ENCODE measurements at places on chromosomes 2 and 18. TPM values are rescaled to one million over a fixed set of nuclear protein-coding genes. Genes with fewer than 3 reads are reported as not detected.

DNA sequence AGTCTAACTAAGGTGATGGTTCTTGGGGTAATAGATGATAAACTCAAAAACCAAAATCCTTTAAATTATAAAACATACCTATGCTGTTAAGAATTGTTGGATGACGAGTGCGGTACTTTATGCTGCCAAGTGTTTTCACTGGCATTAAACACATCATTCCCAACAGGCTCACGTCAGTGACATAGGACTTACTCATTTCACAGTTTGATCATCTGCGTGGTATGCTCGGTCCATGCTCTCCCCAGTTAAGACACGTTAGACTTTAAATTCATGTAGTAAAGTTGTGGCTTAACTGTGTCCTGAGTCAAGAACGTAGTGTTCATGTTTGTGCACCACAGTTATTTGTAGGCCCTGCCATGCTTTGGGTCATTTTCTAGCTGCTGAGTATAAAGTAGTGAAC lies 125.6 kb upstream of the MYT1L start:
- DNase-seq, result no peak

Gene IL1R2
- total RNA-seq, result 15.6 TPM

DNA sequence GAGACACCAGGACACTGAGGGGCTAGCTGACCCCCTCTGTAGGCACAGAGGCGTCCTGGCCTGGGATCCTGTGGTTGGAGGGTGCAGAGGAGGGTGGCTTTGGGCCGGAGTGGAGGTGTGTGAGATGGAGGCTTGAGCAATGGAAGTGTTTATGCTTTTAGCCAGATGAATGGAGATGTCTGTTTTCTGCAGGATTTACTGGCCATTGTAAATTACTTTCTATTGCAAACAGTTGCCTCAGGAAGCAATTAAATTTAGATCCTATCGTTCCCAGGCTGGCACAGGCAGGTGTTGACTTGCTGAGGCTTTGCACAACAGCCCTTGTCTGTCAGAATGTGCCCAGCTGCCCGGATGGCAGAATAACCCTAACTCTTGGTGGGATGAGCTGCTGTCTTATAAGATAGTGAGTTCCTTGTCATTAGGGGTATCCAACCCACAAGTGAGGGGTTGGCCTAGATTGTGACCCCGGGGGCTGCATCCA lies 1.8 kb upstream of the ARID5A start:
- no peak for DNase-seq

DNA sequence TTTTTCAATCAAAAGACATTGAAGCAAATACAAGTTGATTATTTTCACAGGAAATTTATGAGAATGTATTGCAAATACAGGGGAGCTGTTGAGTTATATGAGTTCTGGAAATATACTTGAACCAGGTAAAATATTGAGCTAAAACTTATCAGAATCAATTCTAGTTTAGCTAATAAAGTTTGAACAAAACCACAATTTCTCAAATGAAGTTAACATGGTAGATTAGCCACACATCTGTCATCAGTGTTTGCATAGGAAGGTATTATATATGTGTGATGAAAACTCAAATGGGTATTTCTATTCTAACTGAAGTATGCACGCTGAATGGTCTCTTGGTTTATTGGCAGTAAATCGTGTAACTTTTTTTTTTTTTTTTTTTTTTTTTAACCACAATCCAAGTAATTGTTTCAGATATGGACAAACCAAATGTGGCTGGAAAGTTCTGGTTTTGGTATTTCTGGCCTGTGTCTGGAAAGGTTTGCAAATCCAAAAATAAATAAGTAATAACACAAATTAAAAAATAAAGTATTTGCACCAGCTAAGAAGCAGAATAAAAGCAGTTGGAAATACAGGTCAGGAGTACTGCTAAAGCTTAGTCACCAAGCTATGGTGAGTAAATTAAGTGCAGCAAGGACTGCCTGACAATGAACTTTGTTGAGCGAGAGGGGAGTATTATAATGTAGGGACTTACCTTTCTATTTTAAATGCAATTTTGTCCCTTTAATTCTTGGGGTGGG lies 479.1 kb upstream of the FANCL start:
- no peak for DNase-seq

DNA sequence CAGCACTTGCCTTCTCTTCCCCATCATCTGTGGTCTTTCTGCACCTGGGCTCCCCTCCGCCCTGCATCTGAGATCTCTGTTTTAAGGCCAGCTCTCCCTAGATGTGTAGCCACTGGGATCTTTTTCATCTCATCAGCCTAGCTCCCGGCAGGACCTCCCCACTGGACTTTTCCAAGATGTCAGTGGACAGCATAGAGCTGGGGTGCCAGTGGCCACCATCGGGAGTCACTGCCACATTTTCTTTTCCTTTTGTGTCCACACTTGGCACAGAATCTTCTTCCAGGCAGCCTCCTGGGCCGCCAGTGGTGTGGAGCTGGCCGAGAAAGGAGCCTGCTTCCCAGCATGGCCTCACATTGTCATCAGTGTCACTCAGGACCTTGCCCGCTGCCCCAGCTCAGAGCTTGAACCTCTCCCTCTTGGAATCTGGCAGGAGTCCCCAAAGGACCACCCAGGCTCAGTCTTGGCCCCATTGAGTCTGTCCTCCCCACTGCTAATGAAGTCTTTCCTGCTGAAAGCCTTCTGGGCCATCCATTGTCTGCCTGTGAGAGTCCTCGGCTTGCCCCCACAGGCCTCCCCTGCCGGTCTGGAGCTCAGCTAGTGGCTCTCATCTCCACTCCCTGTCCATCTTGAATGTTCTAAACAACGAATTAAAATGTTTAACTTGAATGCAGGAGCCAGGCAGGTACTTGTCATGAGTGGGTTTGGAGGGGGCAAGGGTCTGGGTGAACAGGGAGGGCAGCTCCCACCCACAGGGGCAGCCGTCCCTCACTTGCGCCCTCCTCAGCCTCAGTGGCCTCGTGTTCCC lies 324.4 kb downstream of the GBX2 start:
- DNase-seq, result no peak

DNA sequence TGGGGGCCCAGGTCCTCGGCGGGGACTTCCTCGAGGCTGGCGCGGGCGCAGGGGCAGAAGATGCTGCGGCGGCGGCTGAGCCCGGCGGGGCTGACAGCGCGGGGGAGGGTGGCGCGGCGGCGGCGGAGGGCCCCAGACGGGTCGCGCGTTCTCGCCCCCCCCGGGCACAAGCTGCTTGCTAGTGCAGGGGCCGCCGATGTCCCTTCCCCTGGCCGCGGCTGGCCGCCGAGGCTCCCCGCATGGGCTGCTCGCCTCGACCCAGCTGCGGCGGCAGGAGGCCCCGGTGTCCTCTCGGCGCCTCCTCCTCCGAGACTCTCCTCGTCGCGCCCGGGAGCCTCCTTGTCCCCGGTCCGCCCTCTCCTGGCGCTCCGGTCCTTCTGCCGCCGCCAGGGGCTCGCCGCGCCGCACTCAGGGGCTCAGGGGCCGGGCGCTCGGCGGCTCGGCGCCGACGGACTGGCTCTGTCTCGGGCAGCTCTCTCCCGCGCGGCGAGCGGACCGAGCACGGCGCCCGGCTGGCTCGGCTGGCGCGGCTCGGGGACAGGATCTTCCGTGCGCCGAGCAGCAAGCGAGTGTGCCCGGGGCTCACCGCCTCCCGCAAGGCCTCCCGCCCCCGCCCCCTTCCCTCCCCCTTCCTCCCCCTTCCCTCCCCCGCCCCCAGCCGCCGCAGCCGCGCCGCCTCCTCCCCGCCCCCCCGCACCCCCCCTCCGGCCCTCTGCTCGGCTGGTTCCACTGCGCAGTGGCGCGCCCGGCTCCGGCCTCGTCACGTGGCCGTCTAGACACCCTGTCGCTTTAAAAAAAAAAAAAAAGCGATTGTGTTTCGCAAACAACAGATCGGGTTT lies 902 bp upstream of the SMAD7 start:
- DNase-seq, result peak; percentile 92

GRCh38 chr2:45895241-45895861 lies 243.9 kb downstream of the PRKCE start:
- DNase-seq, result peak; percentile 93

- no peak for DNase-seq
Measured at GRCh38 chr2:179467111-179467510, 202.5 kb upstream of the SESTD1 start.

Data from skin of body (tissue), 3 donors.